ENCODE measurements at places on chromosomes 16 and 17. TPM values are rescaled to one million over a fixed set of nuclear protein-coding genes. Genes with fewer than 3 reads are reported as not detected.

Gene GH2
- total RNA-seq: not detected

- no peaks in the 10 kb centered on the region for H3K4me1 ChIP-seq
- H3K27me3 ChIP-seq: no peaks in the 10 kb centered on the region
Measured at GRCh38 chr17:17156511-17156910, 49.6 kb downstream of the PLD6 start.

DNA sequence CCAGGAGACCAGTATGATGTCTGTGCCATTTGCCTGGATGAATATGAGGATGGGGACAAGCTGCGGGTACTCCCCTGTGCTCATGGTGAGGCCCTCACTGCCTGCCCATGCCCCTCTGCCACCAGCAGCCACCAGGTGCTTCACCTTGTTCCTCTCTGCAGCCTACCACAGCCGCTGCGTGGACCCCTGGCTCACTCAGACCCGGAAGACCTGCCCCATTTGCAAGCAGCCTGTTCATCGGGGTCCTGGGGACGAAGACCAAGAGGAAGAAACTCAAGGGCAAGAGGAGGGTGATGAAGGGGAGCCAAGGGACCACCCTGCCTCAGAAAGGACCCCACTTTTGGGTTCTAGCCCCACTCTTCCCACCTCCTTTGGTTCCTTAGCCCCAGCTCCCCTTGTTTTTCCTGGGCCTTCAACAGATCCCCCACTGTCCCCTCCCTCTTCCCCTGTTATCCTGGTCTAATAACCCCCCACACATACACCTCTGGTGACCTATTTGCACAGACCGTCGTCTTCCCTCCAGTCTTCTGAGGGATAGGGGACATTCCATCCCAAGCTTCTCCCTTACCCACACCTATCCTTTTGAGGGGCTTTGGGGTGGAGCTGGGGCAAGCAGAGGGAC, 3.7 kb downstream of the PFN1 start:
- no peaks in the 10 kb centered on the region for H3K27me3 ChIP-seq
- no peak overlapping the region for H3K4me3 ChIP-seq
- H3K36me3 ChIP-seq: peaks cover 47% of the 10 kb centered on the region
- peak; percentile 60 for DNase-seq
- no peak overlapping the region for H3K27ac ChIP-seq
- peaks cover 10% of the 10 kb centered on the region for H3K4me1 ChIP-seq

DNA sequence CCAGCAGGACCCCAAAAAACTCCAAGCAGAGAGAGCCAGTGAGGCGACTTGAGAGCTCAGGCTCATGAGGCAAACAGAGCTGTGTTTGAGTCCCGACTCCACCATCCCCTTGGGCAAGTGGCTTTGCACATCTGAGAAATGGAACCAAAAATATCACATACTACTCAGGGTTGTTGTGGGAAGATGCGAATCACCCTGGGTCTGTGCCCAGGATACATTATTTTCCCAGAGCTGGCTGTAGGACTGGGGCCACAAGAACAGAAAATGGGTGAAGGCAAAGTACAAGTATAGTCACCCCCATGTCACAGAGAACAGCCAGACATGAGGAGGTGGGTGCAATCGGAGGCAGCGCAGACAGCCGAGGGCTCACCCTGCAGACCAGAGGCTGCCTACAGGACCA, 127.3 kb downstream of the GAS7 start:
- no peaks in the 10 kb centered on the region for H3K36me3 ChIP-seq
- no peak overlapping the region for H3K4me3 ChIP-seq
- H3K27me3 ChIP-seq: no peaks in the 10 kb centered on the region
- no peak overlapping the region for H3K27ac ChIP-seq
- H3K4me1 ChIP-seq: no peaks in the 10 kb centered on the region

- H3K4me1 ChIP-seq: no peaks in the 10 kb centered on the region
- H3K36me3 ChIP-seq: peaks cover 45% of the 10 kb centered on the region
- DNase-seq: no peak
- H3K27me3 ChIP-seq: no peaks in the 10 kb centered on the region
- H3K4me3 ChIP-seq: no peak overlapping the region
Measured at GRCh38 chr16:23518435-23518891, 8.2 kb upstream of the GGA2 start.

GRCh38 chr16:84585886-84586285, 32.0 kb downstream of the COTL1 start:
- no peak overlapping the region for H3K4me3 ChIP-seq
- H3K27ac ChIP-seq: peak overlapping the region; percentile 36
- H3K4me1 ChIP-seq: no peaks in the 10 kb centered on the region
- no peaks in the 10 kb centered on the region for H3K27me3 ChIP-seq
- peak; percentile 89 for DNase-seq

Gene KCTD11
- total RNA-seq: 5.8 TPM

DNA sequence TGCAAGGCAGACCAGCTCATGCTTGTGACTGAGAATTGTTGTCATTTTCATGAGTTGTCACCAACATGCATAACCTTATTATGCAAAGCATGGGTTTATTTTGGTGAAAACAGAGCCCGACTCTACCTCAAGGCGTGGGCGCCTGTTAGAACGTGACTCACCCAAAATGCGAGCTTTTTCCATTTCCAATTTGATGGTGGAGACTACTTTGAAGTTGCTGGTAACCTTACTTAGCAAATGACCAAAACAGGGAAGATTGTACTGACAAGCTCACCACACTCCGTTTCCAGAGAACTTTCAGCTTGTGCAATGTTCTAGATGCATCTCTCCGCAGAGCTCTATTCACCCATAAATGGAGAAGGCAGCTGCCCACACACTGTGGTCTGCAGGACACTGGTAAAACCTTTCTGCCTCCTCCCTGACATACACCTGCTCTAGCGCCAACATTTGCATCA, 284.5 kb downstream of the MAF start:
- no peaks in the 10 kb centered on the region for H3K36me3 ChIP-seq
- no peak overlapping the region for H3K4me3 ChIP-seq
- H3K4me1 ChIP-seq: peaks cover 17% of the 10 kb centered on the region
- H3K27ac ChIP-seq: no peak overlapping the region

GRCh38 chr17:72164158-72164739, 43.4 kb downstream of the SOX9 start:
- H3K4me1 ChIP-seq: no peaks in the 10 kb centered on the region
- no peak for DNase-seq
- no peaks in the 10 kb centered on the region for H3K36me3 ChIP-seq
- no peak overlapping the region for H3K4me3 ChIP-seq

Gene AP2B1
- total RNA-seq: 255 TPM

Gene STRADA
- 49.7 TPM for total RNA-seq

- no peaks in the 10 kb centered on the region for H3K27me3 ChIP-seq
- H3K4me1 ChIP-seq: peaks cover 16% of the 10 kb centered on the region
- H3K36me3 ChIP-seq: peaks cover 23% of the 10 kb centered on the region
- no peak overlapping the region for H3K4me3 ChIP-seq
- H3K27ac ChIP-seq: no peak overlapping the region
- no peak for DNase-seq
Measured at GRCh38 chr16:85616607-85617321, 3.6 kb downstream of the GSE1 start.

GRCh38 chr17:36919407-36919968, 17.8 kb upstream of the LHX1 start:
- peak; percentile 41 for DNase-seq
- peaks cover 49% of the 10 kb centered on the region for H3K4me1 ChIP-seq
- no peaks in the 10 kb centered on the region for H3K36me3 ChIP-seq
- no peak overlapping the region for H3K27ac ChIP-seq
- H3K4me3 ChIP-seq: no peak overlapping the region

- H3K4me1 ChIP-seq: peaks cover 8% of the 10 kb centered on the region
- H3K27ac ChIP-seq: no peak overlapping the region
- peak; percentile 84 for DNase-seq
Measured at GRCh38 chr17:50686494-50687199, 21.1 kb downstream of the ANKRD40 start.

GRCh38 chr17:46010597-46011186, 11.6 kb downstream of the STH start:
- no peaks in the 10 kb centered on the region for H3K27me3 ChIP-seq
- no peak overlapping the region for H3K4me3 ChIP-seq
- no peaks in the 10 kb centered on the region for H3K36me3 ChIP-seq
- H3K27ac ChIP-seq: no peak overlapping the region
- peak; percentile 80 for DNase-seq

- no peak for DNase-seq
Measured at GRCh38 chr16:78549366-78549765, 449.9 kb downstream of the WWOX start.

DNA sequence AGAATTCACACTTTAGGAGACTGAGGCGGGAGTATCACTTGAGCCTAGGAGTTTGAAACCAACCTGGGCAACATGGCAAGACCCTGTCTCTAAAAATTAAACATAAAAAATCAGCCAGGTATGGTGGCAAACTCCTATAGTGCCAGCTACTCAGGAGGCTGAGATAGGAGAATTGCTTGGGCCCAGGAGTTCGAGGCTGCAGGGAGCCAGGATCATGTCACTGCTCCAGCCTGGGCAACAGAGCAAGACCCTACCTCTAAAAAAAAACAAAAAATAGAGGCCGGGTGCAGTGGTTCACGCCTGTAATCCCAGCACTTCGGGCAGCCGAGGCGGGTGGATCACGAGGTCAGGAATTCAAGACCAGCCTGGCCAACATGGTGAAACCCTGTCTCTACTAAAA, 8.9 kb upstream of the GPT2 start:
- DNase-seq: no peak
- no peak overlapping the region for H3K27ac ChIP-seq
- H3K27me3 ChIP-seq: no peaks in the 10 kb centered on the region
- H3K4me1 ChIP-seq: peaks cover 7% of the 10 kb centered on the region
- no peaks in the 10 kb centered on the region for H3K36me3 ChIP-seq

DNA sequence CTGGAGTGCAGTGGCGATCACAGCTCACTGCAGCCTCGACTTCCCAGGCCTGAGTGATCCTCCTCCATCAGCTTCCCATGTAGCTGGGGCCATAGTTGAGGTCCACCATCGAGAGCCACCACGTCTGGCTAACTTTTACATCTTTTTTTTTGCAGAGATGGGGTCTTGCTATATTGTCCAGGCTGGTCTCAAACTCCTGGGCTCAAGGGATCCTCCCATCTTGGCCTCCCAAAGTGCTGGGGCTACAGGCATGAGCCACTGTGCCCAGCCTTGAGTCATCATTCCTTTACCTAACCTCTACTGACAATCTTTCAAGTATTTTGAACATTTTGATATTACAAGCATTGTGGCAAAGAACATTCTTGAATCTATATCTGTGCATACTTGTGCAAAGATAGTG, 9.4 kb upstream of the CCDC92B start:
- no peak overlapping the region for H3K4me3 ChIP-seq
- H3K4me1 ChIP-seq: no peaks in the 10 kb centered on the region
- peaks cover 25% of the 10 kb centered on the region for H3K27me3 ChIP-seq

- DNase-seq: no peak
- no peak overlapping the region for H3K27ac ChIP-seq
Measured at GRCh38 chr16:68374246-68374805, 63.5 kb downstream of the PRMT7 start.

DNA sequence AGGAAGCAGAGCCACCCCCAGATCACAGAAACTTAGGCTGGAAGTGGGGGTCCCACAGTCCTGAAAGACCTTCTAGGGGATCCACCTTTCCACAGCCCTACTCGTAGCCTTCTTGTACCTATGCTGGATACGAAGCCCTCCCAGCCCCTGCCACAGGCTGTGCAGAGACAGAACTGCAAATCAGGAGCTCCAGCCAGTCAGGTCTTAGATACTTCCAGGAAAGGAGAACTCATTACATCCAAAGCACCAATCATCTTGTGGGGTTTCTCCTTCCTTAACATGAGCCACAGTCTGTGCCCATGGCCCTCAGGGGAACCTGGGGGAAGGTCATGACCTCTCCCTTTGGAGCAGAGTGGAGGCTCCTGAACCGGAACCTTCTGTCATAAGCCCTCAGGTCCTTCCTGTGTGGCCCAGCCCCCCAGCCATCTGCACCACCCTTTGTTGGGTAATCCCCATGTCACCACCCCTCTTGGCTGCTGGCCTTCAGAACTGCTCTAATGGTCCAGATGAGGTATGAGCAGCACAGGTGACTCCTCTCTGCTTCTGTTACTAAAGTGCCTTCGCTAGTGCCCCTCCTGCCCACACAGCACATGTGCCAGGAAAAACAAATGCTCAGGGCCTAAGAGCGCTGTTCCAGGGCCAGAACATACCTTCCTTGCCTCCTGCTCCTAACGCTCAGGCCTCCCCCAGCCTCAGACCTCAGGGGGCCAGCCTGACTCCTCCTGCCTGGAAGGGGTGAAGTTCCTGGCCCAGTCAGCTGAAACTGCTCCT, 14.6 kb downstream of the SRCIN1 start:
- H3K27ac ChIP-seq: peak overlapping the region; percentile 19
- H3K27me3 ChIP-seq: no peaks in the 10 kb centered on the region
- no peaks in the 10 kb centered on the region for H3K36me3 ChIP-seq
- H3K4me3 ChIP-seq: no peak overlapping the region

Gene KRTAP3-2
- not detected for total RNA-seq

Gene TBC1D26
- total RNA-seq: 5.3 TPM

Gene BCAR1
- 74.3 TPM for total RNA-seq

Gene CACNG4
- 0.22 TPM for total RNA-seq

Gene PIK3R5
- 41.2 TPM for total RNA-seq

Gene BRICD5
- total RNA-seq: 7.7 TPM

Measured in endodermal cell (in vitro differentiated cells).